ENCODE measurements at places on chromosomes 13 and 19.

GRCh38 chr13:93750676-93751075, 524.1 kb downstream of the GPC6 start:
- DNase-seq: no peak

GRCh38 chr19:3479177-3479833, 1.0 kb downstream of the SMIM24 start:
- no peak for DNase-seq

GRCh38 chr13:26400545-26400944, 146.6 kb downstream of the CDK8 start:
- DNase-seq: no peak

- no peak for DNase-seq
Observed at GRCh38 chr13:105403086-105403485, 1132.4 kb downstream of the EFNB2 start.

DNA sequence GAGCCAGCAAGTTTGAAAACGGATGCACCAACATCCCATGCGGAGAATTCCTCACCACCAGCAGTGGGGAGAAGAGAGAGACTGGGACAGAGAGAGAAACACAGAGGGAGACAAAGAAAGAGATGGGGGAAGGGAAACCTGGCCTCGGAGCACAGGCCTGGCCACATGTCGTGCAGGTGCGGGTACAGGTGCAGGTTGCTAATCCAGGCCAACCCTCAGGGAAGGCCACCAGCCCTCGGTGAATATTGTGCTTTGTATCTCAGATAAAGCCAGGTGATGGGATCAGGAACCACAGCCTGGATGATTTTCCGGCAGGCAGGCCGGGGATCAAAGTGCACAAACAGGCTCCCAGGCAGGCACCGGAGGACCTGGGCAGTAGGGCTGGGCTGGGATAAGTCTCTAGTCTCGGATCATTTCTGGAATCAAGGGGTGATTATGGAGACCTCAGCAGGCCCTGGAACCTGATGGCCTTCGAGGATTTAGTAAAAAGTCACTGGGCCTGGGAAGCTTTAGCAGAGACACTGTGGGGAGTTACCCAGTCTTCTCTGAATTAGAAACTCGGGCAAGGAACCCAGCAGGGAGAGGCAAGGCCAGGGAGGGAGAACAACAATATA, 3.7 kb downstream of the GAS6 start:
- DNase-seq: no peak

DNA sequence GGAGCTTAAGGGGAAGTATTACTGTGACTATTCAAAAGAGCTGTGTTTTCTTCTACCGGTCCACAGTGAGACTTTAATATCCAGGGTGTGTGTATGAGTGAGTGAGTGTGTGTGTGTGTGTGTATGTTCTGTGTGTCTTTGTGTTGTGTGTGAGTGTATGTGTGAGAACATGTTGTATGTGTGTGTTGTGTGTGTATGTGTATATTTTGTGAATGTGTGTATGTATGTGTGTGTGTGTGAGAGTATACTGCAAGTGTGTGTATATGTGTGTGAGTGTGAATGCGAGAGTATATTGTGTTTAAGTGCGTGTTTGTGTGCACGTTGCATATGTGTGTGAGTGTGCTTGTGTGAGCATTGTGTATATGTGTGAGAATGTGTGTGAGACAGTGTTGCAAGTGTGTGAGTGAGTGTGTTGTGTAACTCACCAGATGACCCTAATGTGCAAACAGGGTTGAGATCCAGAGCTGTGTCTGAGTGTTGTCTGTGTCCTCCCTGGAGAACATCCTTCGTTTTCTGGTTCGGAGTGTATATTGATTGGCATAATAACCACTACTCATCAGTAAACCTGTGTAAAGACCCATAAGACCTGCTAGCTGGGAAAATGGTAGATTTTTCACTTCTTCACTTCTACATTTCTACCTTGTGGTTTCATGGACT, 101.1 kb upstream of the RNF113B start:
- no peak for DNase-seq

- no peak for DNase-seq
Observed at GRCh38 chr13:27054760-27055159, 116.9 kb downstream of the USP12 start.

GRCh38 chr19:52946322-52947310, 16.1 kb downstream of the ZNF816 start:
- DNase-seq: no peak

DNA sequence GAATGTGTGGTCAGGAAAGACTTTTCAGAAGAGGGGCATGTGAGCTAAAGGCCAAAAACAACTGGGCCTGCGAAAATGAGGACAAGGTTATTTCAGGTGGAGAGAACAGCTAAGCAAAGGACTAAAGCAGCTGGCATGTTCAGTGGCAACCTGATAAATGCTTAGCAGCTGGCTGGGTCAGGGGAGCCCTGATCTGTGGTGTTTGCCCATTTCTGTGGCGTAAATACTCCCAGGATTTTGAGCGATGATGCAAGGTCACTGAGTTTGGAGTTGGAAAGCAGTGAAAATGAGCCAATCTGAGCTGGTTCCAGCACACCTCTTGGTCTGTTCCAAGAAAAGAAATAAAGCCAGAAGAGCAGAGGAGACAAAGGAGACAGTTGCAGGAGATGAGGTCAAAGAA, 704.3 kb downstream of the UQCRFS1 start:
- no peak for DNase-seq

- DNase-seq: peak; percentile 35
Observed at GRCh38 chr19:17337675-17338432, 501 bp downstream of the GTPBP3 start.

GRCh38 chr13:113800576-113800926, 41.5 kb downstream of the TMEM255B start:
- DNase-seq: no peak

DNA sequence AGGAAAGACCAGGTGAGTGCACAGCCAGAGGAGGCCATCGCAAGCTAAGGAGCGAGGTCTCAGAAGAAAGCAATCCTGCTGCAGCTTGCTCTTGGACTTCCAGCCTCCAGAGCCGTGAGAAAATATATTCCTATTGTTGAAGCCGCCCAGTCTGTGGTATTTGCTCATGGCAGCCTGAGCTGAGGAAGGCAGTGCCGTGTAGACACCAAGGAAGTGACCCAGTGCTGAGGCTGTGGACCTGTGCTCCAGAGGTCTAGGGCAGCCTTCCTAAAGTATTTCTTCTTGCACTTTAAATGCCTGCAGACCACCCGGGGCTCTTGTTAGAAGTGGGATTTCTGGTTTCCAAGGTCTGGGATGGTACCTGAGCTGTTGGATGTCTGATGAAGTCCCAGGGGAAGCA, 158.5 kb upstream of the KL start:
- DNase-seq: no peak

- peak; percentile 26 for DNase-seq
Observed at GRCh38 chr19:46181388-46181779, 33.3 kb downstream of the IGFL2 start.

DNA sequence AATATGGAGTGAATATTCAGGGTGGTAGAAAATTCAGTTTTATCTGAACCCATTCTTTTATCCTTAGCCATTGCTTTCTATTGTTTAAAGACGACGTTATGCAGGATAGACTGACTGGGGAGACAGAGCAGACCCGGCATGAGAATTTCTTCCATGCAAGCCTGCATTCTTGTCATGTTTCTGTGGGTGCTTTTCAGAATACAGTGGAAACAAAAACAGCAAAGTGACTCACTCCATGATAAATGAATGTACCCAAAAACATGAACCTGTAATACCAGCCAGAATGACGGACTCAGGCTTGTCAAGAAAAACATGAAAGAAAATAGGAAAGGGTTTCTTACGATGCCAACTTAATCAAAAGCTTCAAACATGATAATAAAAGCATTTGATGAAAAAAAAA, 924.0 kb downstream of the EFNB2 start:
- DNase-seq: peak; percentile 60

- no peak for DNase-seq
Observed at GRCh38 chr13:99867535-99868257, 103.9 kb downstream of the ZIC5 start.

DNA sequence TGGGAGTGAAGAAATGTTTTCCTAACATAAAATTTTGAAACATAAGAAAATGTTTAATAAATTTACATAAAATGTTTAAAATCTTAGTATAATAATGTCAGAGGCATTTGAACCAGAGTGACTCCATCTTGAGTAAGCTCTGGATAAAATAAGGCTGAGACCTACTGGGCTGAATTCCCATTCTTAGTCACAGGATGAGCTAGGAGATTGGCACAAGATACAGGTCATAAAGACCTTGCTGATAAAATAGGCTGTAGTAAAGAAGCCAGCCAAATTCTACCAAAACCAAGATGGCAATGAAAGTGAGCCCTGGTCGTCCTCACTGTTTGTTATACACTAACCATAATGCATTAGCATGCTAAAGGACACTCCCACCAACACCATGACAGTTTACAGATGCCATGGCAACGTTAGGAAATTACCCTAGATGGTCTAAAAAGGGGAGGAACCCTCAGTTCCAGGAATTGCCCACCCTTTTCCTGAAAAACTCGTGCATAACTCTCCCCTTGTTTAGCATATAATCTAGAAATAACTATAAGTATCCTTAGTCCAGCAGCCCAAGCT, 1184.0 kb downstream of the UQCRFS1 start:
- DNase-seq: no peak

DNA sequence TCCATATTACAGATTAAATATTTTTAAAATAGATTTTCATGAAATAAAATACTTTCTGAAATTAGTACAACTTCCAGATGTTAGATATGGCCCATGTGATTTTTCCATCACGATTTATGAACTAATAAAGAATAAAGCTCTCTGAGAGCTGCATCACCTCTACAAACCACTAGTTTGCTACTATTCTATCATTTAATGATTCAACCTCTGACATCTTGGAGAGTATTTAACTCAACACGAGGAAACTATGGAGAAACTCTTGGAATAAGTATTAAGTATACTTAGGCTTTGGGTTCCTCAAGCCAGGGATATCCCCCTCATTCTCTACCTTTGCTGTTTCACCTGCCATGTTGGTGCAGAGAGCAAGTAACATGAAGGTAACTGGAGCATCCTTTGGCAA, 55.7 kb downstream of the DACH1 start:
- DNase-seq: no peak

- no peak for DNase-seq
Observed at GRCh38 chr13:74335370-74335769, 201.2 kb upstream of the KLF12 start.

DNA sequence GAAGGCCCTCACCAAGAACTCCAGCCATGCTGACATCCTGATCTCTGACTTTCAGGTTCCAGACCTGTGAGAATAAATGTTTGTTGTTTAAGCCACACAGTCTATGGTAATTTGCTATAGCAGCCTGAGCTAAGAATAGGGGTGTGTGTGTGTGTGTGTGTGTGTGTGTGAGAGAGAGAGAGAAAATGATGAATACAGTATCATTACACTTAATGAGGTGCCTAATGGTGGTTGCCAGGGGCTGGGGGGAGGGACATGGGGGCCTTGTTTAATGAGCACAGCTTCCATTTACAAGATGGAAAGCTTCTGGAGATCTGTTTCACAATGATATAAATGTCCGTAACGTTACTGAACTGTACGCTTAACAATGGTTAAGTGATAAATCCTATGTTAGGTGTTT, 53.8 kb upstream of the LATS2 start:
- no peak for DNase-seq

GRCh38 chr19:7605490-7606222, 10.0 kb downstream of the CAMSAP3 start:
- DNase-seq: peak; percentile 54

DNA sequence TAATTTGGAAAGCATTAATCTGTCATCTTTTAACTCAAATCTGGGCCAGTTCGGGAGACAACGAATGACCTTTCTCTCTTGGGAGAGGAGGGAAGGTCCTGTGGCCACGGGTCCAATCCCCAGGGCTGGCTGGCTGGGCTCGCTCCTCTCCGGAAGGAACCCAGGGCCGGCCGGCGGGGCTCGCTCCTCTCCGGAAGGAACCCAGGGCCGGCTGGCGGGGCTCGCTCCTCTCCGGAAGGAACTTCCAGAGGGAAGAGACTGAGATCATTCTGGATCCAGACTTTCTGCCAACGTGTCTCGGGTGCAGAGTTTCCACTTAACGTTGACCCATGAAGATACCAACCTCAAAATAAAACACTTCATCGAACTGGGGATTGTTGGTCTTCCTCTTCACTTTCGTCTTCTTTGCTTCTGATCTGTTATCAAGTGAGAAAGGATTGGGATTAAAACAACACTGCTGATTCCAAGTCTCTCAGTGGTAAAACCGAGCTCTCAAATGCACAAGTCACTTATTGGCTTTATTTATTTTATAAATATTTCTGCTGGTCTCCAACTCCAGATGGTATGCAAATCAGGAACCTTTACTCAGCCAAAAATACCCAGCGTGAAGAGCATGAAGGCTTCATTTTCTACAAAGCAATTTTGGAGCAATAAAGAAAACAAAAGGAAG, 53.3 kb upstream of the C13orf46 start:
- DNase-seq: no peak

DNA sequence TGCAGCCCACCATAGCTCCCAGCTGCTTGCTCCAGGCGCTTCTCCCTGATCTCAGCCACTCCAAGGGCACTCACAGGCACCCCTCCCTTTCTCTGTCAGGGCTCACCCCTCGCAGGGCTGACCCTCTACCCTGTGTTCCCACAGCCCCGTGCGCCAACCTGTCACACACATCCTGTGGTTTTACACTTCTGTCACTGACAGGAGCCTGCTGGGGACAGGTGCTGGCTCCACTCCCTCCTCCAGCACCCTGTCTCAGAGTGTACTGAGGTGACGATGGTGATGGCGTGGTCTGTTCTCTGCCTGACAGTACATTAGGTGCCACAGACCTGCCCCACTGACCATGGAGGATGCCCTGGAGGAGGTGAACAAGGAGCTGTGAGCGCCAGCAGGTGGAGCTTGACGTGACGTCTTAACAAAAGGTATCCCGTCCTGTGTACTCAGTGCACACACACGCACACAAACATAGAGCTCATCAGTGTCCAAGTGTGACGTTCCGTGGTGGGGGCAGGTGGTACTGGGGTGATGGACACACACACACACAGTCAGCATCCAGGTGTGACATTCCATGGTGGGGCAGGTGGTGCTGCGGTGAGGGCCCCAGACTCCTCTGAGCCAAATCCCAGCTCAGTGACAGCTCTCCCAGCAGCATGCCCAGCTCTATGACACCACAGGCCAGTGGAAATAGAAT, 20.9 kb downstream of the C19orf44 start:
- DNase-seq: no peak

DNA sequence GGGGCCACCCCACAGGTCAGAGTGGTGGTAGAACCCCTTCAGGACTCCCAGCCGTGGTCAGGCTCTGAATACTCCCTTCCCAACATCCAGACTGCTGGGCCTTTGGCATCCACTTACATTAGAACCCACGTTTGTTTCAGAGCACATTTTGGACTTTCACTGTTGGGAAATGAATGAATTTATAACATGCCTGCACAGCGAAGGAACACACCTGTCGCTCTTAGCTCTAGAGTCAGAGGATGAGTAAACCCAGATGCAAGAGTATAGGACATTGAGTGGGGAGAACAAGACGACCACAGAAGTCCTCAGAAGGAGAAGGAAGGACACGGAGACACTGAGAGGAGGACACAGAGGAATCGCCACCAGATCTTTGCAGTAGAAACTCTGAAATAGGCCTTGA, 30.9 kb downstream of the SHISA2 start:
- no peak for DNase-seq

GRCh38 chr13:109207622-109208021, 578.2 kb downstream of the MYO16 start:
- no peak for DNase-seq

GRCh38 chr19:13100031-13100588, 2.5 kb downstream of the LYL1 start:
- DNase-seq: peak; percentile 15

- no peak for DNase-seq
Observed at GRCh38 chr19:29741776-29742175, 26.7 kb upstream of the C19orf12 start.

GRCh38 chr13:59623206-59623915, 540.4 kb downstream of the DIAPH3 start:
- DNase-seq: no peak

- no peak for DNase-seq
Observed at GRCh38 chr13:107376341-107377125, 808.6 kb upstream of the ARGLU1 start.
